Kidney (tissue), 22 donors: ENCODE measurements at places on chromosomes 2 and 18.

GRCh38 chr2:204931562-204931961, 386.3 kb downstream of the PARD3B start:
- DNase-seq, result no peak
- no peak overlapping the region for H3K27ac ChIP-seq
- H3K4me3 ChIP-seq, result no peak overlapping the region
- no peaks in the 10 kb centered on the region for H3K27me3 ChIP-seq
- H3K4me1 ChIP-seq, result no peaks in the 10 kb centered on the region

GRCh38 chr2:218717262-218717661, 6.6 kb downstream of the TTLL4 start:
- H3K36me3 ChIP-seq, result no peaks in the 10 kb centered on the region
- H3K27ac ChIP-seq, result no peak overlapping the region
- DNase-seq, result no peak
- no peak overlapping the region for H3K4me3 ChIP-seq

- peaks cover 6% of the 10 kb centered on the region for H3K4me1 ChIP-seq
- no peaks in the 10 kb centered on the region for H3K27me3 ChIP-seq
- H3K4me3 ChIP-seq, result peak within 1 kb of the TSS; percentile 97
- DNase-seq, result peak; percentile 100
- peak within 1 kb of the TSS; percentile 89 for H3K27ac ChIP-seq
Measured at GRCh38 chr2:240586198-240586918, at the start of gene CAPN10. TSS of gene CAPN10 (plus strand) at chr2:240586734. CDS start at chr2:240586912, 178 bp downstream.

DNA sequence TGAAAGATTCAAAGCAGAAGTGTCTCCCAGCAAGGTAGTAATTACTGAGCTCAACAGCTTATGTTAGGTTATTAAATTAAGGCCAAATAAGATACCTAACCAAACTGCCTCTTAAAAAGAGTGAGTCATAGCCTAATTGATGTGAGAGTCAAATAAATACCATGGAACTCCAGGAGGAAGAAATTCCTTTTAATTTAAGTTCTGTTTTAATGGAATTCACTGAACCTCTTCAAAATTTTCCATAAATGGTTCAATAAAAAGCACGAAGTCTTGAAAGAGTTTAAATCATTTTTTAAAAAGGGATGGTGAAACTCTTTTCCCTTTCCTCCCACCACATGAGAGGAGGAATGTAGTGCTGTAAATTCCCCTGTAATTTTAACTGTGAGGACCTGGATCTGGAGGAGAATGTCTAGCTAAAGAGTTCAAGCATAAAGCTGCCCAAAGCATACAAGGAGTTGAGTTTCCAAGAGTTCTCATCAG, 180.8 kb upstream of the MMADHC start:
- H3K27ac ChIP-seq, result no peak overlapping the region
- DNase-seq, result peak; percentile 19
- H3K27me3 ChIP-seq, result no peaks in the 10 kb centered on the region
- no peaks in the 10 kb centered on the region for H3K4me1 ChIP-seq
- no peaks in the 10 kb centered on the region for H3K36me3 ChIP-seq
- H3K4me3 ChIP-seq, result no peak overlapping the region

GRCh38 chr2:27506587-27506986, 9.9 kb downstream of the GCKR start:
- DNase-seq, result no peak
- H3K4me1 ChIP-seq, result no peaks in the 10 kb centered on the region
- H3K36me3 ChIP-seq, result no peaks in the 10 kb centered on the region
- H3K27me3 ChIP-seq, result no peaks in the 10 kb centered on the region

GRCh38 chr18:61653823-61654551, 238.8 kb downstream of the RNF152 start:
- DNase-seq, result no peak
- H3K27me3 ChIP-seq, result no peaks in the 10 kb centered on the region
- H3K27ac ChIP-seq, result no peak overlapping the region
- H3K4me1 ChIP-seq, result peaks cover 6% of the 10 kb centered on the region

DNA sequence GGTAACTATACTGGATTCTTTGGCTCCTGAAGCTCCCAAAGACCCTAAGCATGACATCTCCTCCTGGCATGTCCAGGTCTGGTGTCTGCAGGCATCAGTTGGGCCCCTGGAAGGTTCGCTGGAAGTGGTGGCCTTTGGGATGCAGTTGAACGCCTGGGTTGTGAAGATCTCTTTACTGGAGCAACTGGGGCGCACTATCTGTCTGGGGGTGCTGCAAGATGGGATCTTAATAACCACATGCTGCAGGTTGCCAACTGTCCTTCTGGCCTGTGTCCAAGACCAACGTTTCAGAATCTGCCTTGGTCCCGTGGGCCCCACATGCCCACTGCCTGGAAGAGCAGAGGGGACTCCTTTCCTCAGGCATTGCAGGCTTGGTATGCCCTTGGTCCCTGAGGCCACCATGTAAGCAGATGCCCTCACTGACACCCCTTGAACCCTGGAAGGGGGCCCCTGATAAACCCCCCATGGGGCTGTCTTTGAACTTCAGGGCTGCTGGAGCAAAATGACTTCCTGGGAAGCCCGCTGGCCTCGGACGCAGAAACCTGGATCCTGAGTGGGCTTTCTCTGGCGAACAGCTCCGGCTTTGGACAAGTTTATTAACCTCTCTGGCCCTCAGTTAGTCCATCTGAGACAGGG, 101.9 kb downstream of the TWIST2 start:
- H3K27ac ChIP-seq, result no peak overlapping the region
- no peaks in the 10 kb centered on the region for H3K4me1 ChIP-seq
- no peak overlapping the region for H3K4me3 ChIP-seq

- no peak overlapping the region for H3K4me3 ChIP-seq
- H3K27me3 ChIP-seq, result no peaks in the 10 kb centered on the region
- no peak for DNase-seq
- no peaks in the 10 kb centered on the region for H3K36me3 ChIP-seq
Measured at GRCh38 chr2:20990442-20991430, 53.1 kb downstream of the APOB start.

DNA sequence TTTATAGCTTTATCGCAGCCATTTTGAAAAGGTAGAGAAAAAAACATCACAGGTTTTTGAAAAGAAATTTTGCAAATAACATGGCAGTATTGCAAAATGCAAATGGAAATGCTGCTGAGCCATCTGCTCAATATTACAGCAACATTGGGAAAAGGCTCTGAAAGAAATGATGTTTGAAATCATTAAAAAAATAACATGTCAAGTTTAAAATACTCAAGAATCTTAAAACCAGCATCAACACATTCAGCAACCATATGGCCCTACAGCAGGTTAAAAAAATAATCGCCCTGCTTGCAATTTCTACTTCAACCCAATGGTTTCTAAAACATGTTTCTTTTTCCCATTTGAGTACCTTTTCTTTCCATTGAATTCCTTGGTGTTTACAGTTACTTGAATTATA, 289.4 kb downstream of the AFF3 start:
- no peak overlapping the region for H3K4me3 ChIP-seq
- H3K36me3 ChIP-seq, result no peaks in the 10 kb centered on the region
- peaks cover 12% of the 10 kb centered on the region for H3K4me1 ChIP-seq

GRCh38 chr18:44691148-44691925, 10.6 kb downstream of the SETBP1 start:
- H3K4me1 ChIP-seq, result peaks cover 27% of the 10 kb centered on the region
- H3K27ac ChIP-seq, result peak overlapping the region; percentile 52
- DNase-seq, result no peak
- H3K36me3 ChIP-seq, result no peaks in the 10 kb centered on the region
- H3K27me3 ChIP-seq, result no peaks in the 10 kb centered on the region
- H3K4me3 ChIP-seq, result no peak overlapping the region

DNA sequence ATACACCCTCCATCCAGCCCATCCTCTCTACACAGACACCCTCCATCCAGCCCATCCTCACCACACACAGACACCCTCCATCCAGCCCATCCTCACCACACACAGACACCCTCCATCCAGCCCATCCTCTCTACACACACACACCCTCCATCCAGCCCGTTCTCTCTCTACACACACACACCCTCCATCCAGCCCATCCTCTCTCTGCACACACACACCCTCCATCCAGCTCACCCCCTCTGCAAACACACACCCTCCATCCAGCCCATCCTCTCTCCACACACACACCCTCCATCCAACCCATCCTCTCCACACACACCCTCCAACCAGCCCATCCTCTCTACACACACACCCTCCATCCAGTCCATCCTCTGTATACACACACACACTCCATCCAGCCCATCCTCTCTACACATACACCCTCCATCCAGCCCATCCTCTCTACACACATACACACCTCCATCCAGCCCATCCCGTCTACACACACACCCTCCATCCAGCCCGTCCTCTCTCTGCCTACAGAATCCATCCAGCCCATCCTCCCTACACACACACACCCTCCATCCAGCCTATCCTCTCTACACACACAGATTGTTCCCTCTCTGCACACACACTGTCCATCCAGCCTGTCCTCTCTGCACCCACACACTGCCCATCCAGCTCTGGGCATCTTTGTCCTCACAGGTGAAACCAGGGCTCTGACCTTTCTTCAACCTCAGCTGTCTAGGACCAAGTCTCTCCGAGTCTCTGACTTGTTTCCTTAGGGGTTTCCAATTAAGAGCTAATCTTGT, 81.2 kb downstream of the EIPR1 start:
- DNase-seq, result no peak
- no peak overlapping the region for H3K27ac ChIP-seq
- no peaks in the 10 kb centered on the region for H3K4me1 ChIP-seq
- no peaks in the 10 kb centered on the region for H3K27me3 ChIP-seq
- no peaks in the 10 kb centered on the region for H3K36me3 ChIP-seq

DNA sequence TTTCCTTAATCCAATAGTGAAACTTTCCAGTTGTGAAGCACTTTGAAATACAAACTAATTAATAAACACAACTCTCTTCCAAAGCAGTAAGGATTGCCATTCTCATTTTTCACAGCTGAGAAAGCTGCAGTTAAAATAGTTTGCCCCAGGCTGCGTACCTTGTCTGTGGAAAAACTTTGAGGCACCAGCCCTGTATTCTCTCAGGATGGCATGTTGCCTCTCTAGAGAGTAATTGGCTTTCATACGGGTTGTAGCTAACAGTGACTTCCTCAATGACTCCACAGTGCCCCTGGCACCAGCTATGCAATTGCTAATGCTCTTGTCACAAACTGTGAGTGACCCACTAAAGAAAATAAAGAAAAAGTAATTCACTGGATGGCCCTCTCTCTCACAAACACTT, 345.7 kb downstream of the MTX2 start:
- no peak for DNase-seq
- H3K4me1 ChIP-seq, result no peaks in the 10 kb centered on the region
- H3K4me3 ChIP-seq, result no peak overlapping the region
- H3K27me3 ChIP-seq, result no peaks in the 10 kb centered on the region
- no peaks in the 10 kb centered on the region for H3K36me3 ChIP-seq

GRCh38 chr2:140550821-140551220, 1580.0 kb downstream of the LRP1B start:
- peak; percentile 18 for DNase-seq
- H3K36me3 ChIP-seq, result no peaks in the 10 kb centered on the region
- no peak overlapping the region for H3K27ac ChIP-seq
- no peak overlapping the region for H3K4me3 ChIP-seq
- no peaks in the 10 kb centered on the region for H3K4me1 ChIP-seq

- H3K4me1 ChIP-seq, result no peaks in the 10 kb centered on the region
- H3K27ac ChIP-seq, result no peak overlapping the region
- DNase-seq, result no peak
Measured at GRCh38 chr2:96596596-96596995, 41.5 kb downstream of the KANSL3 start.

GRCh38 chr2:35783723-35784122, 571.9 kb upstream of the CRIM1 start:
- no peak for DNase-seq
- H3K27ac ChIP-seq, result no peak overlapping the region
- no peaks in the 10 kb centered on the region for H3K4me1 ChIP-seq
- H3K36me3 ChIP-seq, result no peaks in the 10 kb centered on the region

DNA sequence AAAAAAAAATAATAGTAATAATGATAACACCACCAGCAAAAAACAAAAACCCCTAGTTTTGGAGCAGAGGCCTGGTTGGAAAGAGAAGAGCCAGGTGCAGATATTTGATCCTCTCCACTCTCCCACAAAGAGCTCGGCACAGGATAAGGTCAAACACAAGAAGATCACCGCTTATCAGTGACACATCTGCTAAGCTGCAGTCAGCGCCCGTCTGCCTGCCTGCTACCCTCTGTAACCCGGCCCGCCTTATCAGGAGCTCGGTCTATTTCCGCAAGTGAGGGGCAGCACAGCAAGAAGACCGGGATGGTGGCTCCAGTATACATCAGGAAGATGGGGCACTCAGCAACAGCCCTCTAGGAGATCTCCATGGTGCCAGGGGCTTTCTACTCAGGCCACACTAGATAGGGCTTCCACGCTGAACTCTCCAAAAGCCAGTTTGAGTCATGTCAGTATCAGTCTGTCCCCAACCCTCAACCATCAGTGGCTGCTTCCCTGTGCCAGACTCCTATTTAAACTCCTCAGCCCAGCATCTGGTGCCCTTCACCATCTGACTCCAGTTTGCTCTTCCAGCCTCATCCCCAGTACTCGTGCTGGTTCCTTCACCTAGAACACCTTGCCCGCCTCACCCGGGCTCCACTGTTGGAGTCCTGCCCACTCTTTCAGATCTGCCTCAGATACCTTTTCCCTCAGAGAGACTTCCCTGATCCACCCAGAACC, 67.3 kb upstream of the PPP1CB start:
- H3K36me3 ChIP-seq, result no peaks in the 10 kb centered on the region
- H3K4me3 ChIP-seq, result no peak overlapping the region
- H3K4me1 ChIP-seq, result peaks cover 24% of the 10 kb centered on the region

- DNase-seq, result no peak
- no peak overlapping the region for H3K4me3 ChIP-seq
- H3K27ac ChIP-seq, result no peak overlapping the region
- H3K36me3 ChIP-seq, result no peaks in the 10 kb centered on the region
- H3K27me3 ChIP-seq, result no peaks in the 10 kb centered on the region
Measured at GRCh38 chr2:43408407-43409160, 182.2 kb upstream of the ZFP36L2 start.

DNA sequence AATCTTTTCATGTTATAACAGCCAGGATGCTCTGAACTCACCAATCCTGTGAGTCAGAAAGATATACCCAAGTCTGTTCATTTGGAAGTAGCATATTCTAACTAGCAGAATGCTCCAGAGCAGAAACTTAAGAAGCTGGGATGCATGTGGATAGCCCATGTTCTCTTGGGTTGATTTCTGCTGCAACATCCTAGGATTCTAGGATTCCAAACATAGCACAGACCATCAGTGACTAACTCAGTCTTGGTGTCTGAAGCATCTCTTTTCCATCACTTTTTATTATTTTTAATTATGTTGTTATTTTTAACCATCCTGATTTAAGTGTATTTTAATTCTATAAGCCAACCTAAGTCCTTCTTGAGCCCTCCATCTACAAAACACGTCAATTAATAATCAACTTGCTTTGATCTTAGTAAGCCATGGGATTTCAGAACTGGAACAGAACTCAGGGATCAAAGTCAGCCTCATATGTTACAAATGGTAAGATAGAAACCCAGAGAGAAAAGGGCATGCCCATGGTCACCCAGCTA, 85.4 kb downstream of the OSR1 start:
- H3K36me3 ChIP-seq, result no peaks in the 10 kb centered on the region
- no peak overlapping the region for H3K27ac ChIP-seq
- H3K4me3 ChIP-seq, result no peak overlapping the region
- DNase-seq, result no peak

- H3K27me3 ChIP-seq, result no peaks in the 10 kb centered on the region
- no peak for DNase-seq
- no peak overlapping the region for H3K4me3 ChIP-seq
- no peaks in the 10 kb centered on the region for H3K4me1 ChIP-seq
- H3K27ac ChIP-seq, result no peak overlapping the region
- H3K36me3 ChIP-seq, result peaks cover 6% of the 10 kb centered on the region
Measured at GRCh38 chr2:38815936-38816335, 37.9 kb downstream of the GEMIN6 start.

- no peaks in the 10 kb centered on the region for H3K4me1 ChIP-seq
- no peak overlapping the region for H3K4me3 ChIP-seq
- H3K36me3 ChIP-seq, result no peaks in the 10 kb centered on the region
Measured at GRCh38 chr2:84493514-84493913, 22.8 kb upstream of the DNAH6 start.
